WTC11 (cell line): ENCODE measurements at places on chromosomes 16 and 17.

DNA sequence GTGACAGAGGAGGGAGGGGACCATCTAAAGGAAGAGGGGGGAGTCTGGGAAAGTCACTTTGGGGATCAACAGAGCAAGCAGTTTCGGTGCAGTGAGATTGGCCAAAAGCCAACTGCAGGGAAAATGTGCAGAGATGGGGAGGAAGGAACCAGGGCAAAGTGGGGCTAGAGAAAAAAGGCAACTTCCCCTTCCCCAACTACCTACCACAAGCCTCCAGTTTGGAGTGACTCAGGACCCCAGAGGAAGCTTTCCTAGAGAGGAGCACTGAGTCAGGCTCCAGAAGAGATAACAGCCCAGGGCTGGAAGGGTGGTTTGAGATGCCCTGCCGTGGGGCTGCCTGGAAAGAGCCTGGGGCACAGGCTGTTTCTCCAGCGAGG, 6.9 kb upstream of the CD300LD start:
- no peak for DNase-seq

GRCh38 chr17:44307387-44308186, 814 bp upstream of the RUNDC3A start:
- peak; percentile 76 for DNase-seq

DNA sequence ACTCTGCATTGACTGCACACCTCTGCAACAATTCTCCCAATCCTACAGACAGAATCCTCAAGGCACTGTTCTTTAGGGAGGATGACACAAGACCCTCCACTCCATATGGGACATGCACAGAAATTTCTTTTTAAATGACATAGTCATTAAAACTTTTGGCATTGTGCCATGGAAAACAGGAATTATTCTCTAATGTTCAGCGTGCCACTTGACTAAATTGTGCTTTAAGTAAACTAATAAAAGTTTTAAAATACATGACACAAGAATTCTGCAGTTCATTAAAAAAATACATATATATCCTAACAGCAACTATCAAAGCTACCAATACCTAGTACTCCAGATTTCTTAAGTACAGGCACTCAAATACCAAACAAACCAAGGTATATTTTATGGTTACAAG, 16.0 kb downstream of the CEP112 start:
- no peak for DNase-seq

GRCh38 chr16:13883276-13883675, 36.7 kb upstream of the ERCC4 start:
- DNase-seq, result no peak

- DNase-seq, result no peak
Observed at GRCh38 chr17:48871035-48871550, 21.5 kb upstream of the ATP5MC1 start.

GRCh38 chr17:48548523-48549280, 3.8 kb upstream of the HOXB2 start:
- DNase-seq, result no peak

GRCh38 chr16:54055864-54056263, 230.7 kb downstream of the IRX3 start:
- DNase-seq, result no peak

DNA sequence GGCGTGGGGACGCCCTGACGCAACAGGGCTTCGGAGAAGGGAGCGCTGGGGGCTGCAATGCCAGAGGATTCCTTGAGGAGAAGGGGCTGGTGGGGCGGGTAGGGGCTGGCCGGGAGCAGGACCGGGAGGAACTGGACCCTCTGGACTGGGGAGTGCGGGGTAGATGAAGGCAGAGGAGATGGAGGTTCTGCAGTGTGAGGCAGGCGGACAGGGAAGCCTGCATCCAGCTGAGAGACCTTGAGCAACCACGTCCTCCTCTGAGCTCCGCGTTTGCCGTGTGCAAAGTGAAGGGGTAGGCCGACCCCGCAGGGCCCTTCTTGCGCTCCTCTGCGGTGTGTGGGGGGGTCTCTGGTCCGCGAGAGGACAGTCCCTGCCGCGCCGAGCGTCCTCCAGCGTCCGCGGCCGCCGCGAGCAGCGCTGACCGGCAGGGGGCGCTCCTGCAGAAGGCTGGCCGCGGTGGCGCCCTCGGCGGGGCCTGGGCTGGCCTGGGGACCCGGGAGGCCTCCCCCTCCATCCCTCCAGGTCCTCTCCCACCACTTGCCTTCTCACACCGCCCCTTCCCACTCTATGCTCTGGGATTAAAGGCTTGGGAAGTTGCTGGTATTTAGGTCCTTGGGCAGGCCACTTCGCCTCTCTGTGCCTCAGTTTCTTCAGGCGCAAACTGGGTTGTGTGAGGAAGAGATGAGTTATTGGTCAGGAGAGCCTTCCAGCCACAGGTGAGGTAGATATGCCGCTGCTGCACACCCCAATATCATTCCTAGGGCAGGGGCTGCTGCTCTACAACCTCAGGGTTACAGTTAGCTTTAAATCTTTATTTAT, 9.6 kb upstream of the WNT9B start:
- peak; percentile 78 for DNase-seq

GRCh38 chr17:43680461-43680860, 18.7 kb upstream of the MEOX1 start:
- DNase-seq, result no peak

- no peak for DNase-seq
Observed at GRCh38 chr17:2013994-2014317, 11.2 kb downstream of the RTN4RL1 start.

- DNase-seq, result no peak
Observed at GRCh38 chr17:62163847-62164246, 98.8 kb upstream of the MED13 start.

DNA sequence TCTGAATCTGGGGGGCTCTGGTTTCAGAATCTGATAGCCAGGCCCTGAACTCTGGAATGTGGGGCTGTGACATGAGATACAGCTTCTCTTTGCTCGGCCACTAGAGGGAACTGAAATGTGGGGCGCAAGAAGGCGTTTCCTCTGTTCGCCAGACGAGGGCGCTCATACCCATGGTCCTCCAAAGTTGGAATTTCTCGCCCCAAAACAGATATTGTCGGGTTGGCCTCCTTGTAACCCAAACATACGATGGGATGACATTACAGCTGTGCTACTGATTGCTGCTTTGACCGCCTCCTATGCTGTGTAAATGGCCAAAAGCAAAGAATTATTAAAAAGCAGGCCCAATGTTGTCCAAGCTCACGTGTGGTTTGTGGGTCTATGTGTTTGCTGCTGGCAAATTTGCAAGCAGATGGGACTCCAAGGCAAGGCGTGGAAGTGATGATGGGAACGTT, 13.1 kb upstream of the MSI2 start:
- peak; percentile 83 for DNase-seq

GRCh38 chr17:40576113-40576740, 11.0 kb upstream of the CCR7 start:
- no peak for DNase-seq

DNA sequence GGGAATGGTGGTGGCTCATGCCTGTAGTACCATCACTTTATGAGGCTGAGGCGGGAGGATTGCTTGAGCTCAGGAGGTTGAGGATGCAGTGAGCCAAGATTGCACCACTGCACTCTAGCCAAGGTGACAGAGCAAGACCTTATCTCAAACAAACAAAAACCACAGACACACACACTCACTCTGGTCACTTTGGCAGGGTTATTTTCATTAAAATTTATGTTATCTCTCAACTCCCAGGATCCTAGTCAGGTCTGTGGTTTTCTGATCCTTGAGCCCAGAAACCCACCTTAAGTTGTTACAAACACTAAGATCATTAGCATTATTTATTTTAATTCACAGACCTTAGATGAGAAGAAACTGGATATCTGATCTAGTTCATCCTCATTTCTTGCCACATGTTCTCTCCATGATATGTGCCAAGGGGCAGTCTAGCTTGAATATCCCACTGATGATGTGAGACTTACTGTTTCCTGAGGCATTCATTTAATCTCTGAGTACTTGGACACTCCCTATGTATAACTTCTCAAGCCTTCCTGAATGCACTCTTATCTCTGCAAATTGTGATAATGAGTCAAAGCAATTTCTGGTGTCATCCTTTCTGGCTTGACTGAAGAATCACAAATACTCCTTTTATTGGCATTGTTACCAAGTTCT, 9.6 kb downstream of the ABHD15 start:
- no peak for DNase-seq

DNA sequence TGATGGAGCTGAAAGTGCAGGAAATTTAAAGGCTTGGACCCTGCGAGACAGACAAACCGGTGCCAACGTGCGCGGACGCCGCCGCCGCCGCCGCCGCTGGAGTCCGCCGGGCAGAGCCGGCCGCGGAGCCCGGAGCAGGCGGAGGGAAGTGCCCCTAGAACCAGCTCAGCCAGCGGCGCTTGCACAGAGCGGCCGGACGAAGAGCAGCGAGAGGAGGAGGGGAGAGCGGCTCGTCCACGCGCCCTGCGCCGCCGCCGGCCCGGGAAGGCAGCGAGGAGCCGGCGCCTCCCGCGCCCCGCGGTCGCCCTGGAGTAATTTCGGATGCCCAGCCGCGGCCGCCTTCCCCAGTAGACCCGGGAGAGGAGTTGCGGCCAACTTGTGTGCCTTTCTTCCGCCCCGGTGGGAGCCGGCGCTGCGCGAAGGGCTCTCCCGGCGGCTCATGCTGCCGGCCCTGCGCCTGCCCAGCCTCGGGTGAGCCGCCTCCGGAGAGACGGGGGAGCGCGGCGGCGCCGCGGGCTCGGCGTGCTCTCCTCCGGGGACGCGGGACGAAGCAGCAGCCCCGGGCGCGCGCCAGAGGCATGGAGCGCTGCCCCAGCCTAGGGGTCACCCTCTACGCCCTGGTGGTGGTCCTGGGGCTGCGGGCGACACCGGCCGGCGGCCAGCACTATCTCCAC, at the start of gene NOG:
Gene NOG, plus strand, starts transcription at position 54 of the 674 bp plus-strand sequence. Its CDS starts 525 bp downstream, at position 579.
- DNase-seq, result peak; percentile 62

DNA sequence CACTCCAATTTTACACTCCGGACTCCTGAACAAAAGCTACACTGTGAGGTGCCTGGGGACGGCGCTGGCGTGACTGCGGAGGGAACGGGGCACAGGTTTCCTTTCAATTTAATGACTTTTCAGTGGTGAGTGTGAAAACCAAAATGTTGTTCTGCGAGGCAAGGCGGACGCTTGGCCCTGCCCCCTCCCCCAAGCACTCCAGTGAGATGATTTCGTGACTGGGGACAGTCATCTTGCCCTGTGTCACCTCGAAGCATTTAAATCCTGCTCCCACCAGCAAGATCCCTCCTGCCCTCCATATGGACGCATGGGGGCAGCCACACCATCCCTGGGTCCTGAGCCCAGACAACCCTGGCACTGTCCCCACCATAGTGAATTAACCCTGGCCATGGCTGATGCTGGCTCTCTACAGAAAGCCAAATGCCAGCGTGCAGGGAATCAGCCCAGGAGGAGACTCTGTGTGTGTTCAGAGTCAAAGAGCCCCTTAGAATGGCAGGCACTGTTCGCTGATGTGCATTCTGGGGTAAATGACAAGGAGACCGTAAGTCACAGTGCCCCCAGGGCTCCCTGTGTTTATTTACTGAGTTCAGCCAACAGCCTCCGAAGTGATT, 41.0 kb downstream of the C16orf95 start:
- DNase-seq, result no peak

DNA sequence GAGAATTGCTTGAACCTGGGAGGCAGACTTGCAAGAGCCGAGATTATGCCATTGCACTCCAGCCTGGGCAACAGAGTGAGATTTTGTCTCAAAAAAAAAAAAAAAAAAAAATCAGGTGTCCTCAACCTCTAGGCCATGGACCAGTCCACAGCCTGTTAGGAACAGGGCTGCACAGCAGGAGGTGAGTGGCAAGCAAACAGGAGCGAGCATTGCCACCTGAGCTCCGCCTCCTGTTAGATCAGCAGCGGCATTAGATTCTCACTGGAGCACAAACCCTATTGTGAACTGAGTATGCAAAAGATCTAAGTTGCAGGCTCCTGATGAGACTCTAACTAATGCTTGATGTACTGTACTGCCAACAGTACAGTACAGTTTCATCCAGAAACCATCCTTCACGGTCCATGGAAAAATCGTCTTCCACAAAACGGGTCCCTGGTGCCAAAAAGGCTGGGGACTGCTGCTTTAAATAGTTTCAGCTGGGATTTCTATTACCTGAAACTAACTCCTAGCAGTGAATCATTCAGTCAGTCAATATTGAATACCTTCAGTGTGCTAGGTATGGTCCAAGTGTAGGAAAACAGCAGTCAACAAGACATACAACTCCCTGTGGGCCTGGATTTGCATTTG, 56.3 kb upstream of the DHX40 start:
- DNase-seq, result peak; percentile 41

DNA sequence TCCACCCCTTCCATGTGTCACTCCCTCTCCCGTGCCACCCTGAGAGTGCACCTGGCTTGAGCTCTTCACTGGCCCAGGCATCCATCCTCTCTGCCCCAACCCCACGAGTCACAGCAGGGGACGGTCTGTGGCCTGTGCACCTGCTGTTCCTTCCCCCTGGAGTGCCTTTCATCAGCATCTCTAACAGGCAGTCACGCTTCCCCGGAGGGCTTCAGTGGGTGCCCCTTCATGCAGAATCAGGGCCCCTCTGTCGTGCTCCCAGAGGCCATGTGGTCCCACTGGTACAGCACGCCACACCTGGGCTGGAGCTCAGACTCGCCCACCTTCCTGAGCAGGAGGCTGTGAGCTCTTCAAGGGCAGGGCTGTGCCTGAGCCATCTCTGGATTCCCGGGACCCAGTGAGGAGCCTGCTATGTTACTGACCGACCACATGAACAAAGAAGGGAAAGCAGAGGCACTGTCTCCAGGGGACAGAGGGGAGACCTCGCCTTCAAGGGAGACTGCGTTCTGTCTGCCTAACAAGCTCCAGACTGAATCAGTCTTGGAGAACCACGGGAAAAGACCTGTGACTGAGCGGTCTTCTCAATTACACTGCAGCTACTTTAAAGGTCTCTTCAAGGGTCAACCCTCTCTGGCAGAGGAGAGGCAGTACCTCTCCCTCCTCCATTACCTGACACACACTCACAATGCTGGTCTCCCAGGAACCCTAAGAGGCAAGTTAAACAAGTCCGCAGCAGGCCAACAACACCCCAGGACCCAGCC, 78.8 kb upstream of the DOC2B start:
- peak; percentile 31 for DNase-seq

- DNase-seq, result no peak
Observed at GRCh38 chr16:13436641-13437412, 483.1 kb upstream of the ERCC4 start.

DNA sequence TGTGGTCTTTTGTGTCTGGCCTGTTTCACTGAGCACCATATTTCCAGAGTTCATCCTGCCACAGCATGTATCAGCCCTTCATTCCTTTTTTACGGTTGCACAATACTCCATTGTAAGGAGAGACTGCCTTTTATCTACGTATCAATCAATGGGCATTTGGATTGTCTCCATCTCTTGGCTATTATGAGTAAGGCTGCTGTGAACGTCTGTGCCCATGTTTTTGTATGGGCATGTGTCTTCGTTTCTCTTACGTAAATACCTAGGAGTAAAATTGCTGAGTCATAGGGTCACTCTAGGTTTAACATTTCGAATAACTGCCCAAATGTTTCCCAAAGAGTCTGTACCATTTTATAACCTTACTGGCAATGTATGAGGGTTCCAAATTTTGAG, 202.8 kb upstream of the FOXF1 start:
- DNase-seq, result no peak

DNA sequence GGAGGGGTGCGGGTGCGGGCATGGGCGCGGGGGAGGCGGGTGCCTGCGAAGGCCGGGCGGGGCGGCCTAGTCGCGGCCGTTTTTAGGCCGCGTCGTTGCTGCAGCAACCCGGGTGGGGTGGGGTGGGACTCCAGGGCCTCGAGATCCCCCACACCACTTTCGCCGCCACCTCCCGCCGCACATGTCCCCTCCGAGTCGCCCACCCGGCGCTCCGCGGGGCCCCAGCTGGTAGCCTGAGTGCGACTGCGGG, 11.3 kb downstream of the TBX2 start:
- DNase-seq, result no peak
